H9 (cell line): ENCODE measurements at places on chromosomes 7 and 10.
A peak's percentile ranks its signal among the peaks of the same experiment; 100 is the strongest.

- no peak for DNase-seq
These were observed 269.6 kb downstream of the ELFN1 start for GRCh38 chr7:1939434-1940401.

- DNase-seq, result no peak
These were observed 57.9 kb upstream of the FAM133B start for GRCh38 chr7:92648067-92648466.

- DNase-seq, result no peak
These were observed 14.9 kb downstream of the AFAP1L2 start for GRCh38 chr10:114389426-114389825.

DNA sequence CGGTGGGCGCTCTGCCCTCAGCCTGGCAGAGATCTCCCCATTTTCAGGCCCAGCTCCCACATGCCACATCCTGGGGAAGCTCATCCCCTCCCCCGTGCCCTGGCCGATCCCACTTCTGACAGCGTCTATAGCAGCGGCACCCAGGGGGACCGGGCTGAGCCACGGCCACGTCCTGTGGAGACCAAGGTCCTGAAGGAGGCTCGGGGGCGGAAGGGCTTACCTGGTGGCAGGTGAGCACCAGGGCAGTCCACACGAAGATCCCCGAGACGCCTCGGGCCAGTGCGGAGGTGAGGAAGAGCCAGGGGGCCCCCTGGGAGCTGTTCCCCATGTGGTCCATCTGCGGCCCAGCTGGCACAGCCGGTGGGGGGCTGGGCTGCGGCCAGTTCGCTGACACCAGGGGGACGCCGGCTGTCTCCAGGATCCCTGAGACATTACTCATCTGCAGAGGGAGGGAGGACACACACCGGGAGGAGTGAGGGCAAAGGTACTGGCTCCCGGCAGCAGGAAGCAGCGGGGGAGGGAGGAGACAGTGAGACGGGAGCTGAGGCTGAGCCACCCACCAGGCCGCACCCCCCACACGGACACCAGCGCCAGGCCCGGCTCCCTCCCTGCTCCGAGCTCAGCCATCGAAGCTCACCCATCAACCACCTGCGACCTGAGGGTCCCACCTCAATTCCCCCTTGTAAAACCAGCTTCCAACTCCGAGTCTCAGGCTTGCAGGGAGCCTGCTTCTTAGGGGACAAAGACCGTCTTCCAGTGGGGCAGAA, 776 bp downstream of the TMEM184A start:
- no peak for DNase-seq

GRCh38 chr7:112638675-112639400, 151.4 kb downstream of the TMEM168 start:
- DNase-seq, result no peak

DNA sequence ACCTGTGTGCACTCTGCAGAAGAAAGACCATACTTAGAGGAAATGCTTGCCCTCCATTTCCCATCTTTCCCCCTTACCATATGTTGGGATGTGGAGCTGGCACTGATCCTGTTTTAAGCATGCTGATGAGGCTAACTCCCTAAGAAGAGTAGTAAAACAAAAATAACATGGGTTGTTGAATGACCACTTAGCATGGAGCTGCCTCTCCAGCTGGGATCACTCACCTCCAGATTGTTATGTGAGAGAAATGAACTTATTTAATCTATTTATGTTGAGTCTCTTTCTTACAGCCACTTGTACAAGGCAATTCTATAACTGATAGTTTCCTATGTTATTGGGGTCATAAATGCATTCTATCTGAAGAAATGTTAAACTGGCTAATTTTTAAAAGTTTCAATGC, 17.0 kb downstream of the CTTNBP2 start:
- DNase-seq, result no peak

- DNase-seq, result no peak
These were observed 20.3 kb downstream of the TTYH3 start for GRCh38 chr7:2651847-2652735.

DNA sequence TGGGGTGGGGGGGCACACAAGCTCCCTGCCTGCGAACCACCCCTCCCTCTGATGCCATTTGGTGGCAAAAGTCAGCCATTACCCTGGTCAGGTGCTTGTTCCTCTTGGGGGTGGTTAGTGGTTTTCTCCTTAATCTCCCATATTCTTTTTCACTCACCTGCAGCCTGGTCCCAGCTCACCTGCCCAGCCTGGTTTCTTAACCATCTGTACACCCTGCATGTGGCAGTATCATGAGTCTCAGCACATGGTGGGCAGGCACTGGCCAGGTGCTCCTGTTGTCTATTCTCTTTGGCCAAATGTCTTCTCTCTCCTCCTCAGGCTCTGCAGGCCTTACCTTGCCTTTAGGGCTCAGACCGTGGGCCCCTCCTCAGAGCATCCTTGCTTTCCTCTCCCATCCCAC, 30.5 kb downstream of the OGDH start:
- DNase-seq, result no peak

DNA sequence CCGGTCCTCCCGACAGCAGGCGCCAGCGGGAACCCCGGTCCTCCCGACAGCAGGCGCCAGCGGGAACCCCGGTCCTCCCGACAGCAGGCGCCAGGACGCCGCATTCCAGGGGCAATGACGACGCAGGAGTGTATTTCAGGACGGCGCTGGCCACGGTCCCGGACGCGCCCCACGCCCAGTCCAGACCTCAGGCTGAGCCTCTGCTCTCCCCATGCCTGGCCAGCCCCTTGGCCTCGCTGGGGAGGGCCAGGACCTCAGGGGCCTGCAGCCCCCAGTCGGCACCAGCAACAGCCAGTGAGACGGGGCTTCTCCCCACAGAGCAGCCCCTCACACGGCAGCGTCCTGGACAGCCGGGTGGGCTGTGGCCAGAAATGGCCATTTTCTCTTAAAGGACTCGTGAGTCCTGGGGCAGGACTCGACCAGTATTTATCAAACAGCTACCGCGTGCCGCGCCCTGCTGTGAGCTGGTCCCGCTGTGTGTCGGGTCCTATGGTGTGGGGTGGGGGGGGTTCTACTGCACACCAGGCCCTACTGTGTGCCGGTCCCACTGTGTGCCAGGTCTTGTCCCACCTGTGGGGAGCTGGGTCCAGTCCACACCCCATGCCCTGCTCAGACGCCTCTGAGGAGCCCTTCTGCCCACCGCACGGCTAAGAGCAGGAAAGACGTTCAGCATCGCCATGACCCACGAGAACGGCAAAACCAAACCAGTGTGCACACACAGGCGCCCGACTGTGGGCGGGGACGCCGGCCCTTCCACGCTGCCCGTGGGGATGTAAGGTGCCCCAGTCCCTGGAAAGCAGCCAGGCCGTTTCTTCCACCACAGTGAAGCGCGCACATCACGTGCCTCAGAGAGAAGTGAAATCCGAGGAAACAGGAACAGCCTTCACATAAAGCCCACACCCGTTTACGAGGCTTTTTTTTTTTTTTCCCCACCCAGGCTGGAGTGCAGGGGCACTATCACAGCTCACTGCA, 33.3 kb downstream of the GET4 start:
- no peak for DNase-seq

- DNase-seq, result no peak
These were observed 29.7 kb downstream of the PALS2 start for GRCh38 chr7:24602860-24603456.

DNA sequence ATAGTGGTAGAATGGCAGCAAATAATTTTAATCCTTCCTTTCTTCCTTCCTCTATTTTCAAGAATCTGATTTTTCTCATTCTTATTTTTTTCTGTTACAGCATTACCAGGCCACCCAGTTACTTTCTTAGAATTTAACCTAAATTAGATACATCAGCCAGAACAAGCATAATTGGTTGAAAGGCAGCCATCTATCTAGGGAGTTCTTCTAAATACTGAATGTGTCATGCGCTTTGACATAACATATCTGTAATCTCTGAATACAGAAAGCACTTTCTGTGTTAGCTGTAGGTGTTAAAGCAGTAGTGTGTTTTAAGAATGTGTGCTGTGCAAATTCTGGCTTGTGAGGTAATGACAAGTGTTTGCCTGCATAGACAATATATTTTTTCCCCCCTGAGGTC, 97.3 kb downstream of the BTRC start:
- no peak for DNase-seq

- DNase-seq, result peak; percentile 72
These were observed 35.4 kb downstream of the C7orf25 start for GRCh38 chr7:42876182-42877068.
